Caudate nucleus (tissue), 63 donors: ENCODE measurements at places on chromosomes 1 and 21.

DNA sequence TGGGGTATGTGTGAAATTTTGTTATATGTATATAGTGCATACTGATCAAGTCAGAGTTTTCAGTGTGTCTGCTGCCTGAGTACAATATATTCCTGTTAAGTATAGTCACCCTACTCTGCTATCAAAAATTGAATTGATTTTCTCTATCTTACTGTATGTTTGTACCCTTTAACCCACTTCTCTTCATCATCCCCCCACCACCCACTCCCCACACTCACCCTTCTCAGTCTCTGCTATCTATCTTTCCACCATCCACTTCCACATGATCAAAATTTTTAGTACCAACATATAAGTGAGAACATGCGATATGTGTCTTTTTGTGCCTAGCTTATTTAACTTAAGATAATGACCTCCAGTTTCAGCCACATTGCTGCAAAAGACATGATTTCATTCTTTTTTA is 4.2 kb downstream of the LY9 start:
- DNase-seq = no peak

DNA sequence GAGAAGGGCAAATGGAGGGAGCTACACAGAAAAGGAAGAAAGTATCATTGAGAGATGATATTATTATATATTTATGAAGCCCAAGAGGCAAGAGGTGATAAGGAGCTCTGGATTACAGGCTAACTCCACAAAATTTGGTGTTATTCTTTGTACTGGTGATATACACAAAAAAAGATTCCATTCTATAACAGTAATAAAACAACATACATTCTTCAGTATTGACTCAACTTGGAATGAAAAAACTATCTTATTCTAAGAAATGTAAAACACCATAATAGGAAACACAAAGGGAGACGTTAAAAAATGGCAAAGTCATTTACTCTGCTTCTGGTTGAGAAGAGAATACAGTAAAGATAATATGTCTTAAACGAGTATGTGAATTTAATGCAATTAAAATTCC is 99.4 kb downstream of the TEX35 start:
- DNase-seq = no peak

DNA sequence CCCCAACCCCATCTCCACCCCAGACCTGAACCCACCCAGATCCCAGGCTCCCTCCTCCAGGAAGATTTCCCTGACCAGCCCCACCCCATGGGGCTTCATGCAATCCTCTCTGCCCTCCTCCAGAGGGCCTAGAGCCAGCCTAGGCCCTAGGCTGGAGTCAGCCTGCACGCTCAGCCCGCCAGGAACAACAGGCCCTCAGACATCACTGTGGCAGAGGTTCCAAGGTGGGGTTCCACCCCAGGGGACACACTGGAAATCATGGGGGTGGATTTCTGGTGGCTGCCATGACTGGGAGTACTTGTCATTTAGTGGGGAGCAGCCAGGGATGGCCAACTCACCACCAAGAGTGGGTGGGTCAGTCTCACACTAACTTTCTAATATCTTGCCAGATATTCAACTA is 122.0 kb downstream of the GLIS1 start:
- DNase-seq = no peak

DNA sequence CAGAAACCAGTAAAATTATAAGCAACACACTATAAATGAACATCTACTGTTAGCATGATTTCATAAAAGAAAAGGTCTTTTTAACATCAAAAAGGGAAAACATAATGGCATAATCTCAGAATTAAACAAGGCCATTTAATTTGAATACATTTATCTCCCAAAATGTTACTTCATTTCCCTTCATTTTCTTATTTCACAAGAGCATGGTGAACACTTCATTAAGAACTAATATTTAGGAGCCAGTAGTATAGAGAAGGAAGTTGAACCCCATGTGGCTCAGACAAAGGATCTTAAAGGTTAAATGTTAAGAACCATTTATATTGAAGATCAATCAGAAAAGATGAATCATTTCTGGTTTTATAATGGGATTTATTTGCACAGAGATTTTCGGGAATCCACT is 981.7 kb downstream of the TTLL7 start:
- DNase-seq = no peak

DNA sequence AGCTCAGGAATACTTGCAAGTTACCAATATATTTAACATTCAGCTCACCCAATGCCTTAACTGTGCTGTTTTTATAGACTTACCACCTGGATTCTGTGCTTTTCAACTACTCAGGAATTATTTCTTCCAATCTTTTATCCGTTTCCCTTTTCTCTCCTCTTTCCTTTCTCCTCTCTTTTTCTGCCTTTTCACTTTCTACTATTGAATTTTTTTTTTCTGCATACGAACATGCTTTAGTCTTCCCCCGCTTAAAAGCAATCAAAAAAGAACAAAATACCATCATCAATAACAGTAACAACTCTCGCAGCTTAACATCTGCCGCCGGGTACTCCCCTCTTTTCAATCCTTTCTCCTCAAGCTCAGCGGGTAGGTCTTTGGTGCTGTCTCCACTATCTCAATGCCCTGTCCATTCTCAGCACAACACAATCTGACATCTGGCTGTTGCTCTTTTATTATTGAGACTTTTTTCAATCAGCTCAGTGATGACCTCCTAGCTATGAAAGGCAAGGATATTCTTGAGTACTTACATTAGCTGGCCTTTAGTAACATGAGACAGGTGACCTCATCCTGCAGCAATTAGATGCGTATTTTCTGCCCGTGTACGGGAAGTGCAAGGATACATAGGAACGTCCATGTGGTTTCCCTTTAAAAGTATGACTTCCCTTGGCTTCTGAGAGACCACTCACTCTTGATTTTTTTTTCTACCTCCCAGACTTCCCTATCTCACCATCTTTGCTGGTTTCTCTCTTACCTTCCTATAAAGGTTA is 40.2 kb upstream of the SIPA1L2 start:
- no peak for DNase-seq
